CD4-positive, alpha-beta T cell treated with Interleukin-15 for 1 hour (primary cell): ENCODE measurements at places on chromosomes 5 and 9.

GRCh38 chr5:77993141-77993854, 217.2 kb upstream of the TBCA start:
- no peak for DNase-seq

- no peak for DNase-seq
Measured at GRCh38 chr5:166581826-166582225, 1709.6 kb upstream of the WWC1 start.

GRCh38 chr5:58544195-58544594, 38.7 kb upstream of the RAB3C start:
- DNase-seq: no peak

GRCh38 chr5:176360894-176361436, 599 bp downstream of the KIAA1191 start:
- DNase-seq: no peak

- DNase-seq: no peak
Measured at GRCh38 chr9:72827950-72828731, 124.7 kb downstream of the ALDH1A1 start.

- no peak for DNase-seq
Measured at GRCh38 chr9:3391414-3391813, 134.4 kb downstream of the RFX3 start.
